ENCODE measurements at places on chromosomes 6 and 20. TPM values are rescaled to one million over a fixed set of nuclear protein-coding genes. Genes with fewer than 3 reads are reported as not detected.

GRCh38 chr20:1803061-1803931, 91.9 kb upstream of the SIRPA start:
- DNase-seq = peak; percentile 66
- H3K27me3 ChIP-seq = no peaks in the 10 kb centered on the region
- peaks cover 25% of the 10 kb centered on the region for H3K4me1 ChIP-seq
- no peaks in the 10 kb centered on the region for H3K36me3 ChIP-seq
- H3K4me3 ChIP-seq = peak overlapping the region; percentile 85

GRCh38 chr6:42279144-42279781, 61.6 kb upstream of the MRPS10 start:
- H3K27ac ChIP-seq = no peak overlapping the region
- peaks cover 10% of the 10 kb centered on the region for H3K4me1 ChIP-seq
- DNase-seq = no peak
- no peaks in the 10 kb centered on the region for H3K27me3 ChIP-seq
- H3K36me3 ChIP-seq = no peaks in the 10 kb centered on the region
- H3K4me3 ChIP-seq = no peak overlapping the region

The HCRTR2 gene
- not detected for total RNA-seq

DNA sequence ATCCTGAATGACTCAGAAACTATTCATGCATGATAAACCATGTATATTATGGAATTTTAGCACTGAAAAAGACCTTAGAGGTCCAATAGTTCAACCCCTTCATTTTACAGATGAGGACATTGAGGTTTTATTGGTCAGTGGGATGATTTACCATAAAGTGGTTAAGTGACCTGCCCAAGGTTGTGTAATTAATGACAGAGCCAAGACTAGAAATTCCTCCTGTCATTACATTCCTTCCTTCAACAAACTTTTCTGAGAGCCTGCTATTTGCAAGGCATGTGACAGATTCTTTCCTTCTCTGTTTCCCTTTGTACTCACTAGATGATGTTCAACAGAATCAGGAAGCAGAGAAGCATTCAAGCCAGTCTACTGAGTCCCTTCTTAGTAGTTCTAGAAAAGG, 170.7 kb upstream of the KCNK16 start:
- DNase-seq = no peak
- no peak overlapping the region for H3K4me3 ChIP-seq
- no peak overlapping the region for H3K27ac ChIP-seq
- H3K27me3 ChIP-seq = peaks cover 20% of the 10 kb centered on the region
- no peaks in the 10 kb centered on the region for H3K36me3 ChIP-seq

DNA sequence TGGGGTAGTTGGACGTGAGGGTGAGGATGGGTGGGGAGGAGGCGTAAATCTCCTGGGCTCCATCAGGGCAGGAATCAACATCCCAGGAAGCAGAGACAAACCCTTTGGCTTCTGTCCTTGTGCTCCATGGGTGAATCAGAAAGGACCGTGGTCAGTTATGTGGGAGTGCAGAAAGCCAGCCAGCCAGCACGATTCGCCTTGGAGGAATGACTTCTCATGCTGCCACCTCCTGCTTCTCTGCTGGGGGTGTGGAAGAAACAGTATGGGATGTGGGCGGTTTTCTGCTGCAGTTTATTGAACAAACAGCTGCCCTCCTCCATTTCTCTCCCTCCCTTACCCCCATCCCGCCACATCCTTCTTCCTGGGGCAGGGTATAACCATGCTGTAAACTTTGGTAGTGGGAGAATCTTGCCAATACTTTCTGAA, 214.5 kb downstream of the SOX4 start:
- no peak overlapping the region for H3K27ac ChIP-seq
- H3K27me3 ChIP-seq = no peaks in the 10 kb centered on the region
- no peaks in the 10 kb centered on the region for H3K4me1 ChIP-seq
- DNase-seq = no peak
- no peaks in the 10 kb centered on the region for H3K36me3 ChIP-seq

DNA sequence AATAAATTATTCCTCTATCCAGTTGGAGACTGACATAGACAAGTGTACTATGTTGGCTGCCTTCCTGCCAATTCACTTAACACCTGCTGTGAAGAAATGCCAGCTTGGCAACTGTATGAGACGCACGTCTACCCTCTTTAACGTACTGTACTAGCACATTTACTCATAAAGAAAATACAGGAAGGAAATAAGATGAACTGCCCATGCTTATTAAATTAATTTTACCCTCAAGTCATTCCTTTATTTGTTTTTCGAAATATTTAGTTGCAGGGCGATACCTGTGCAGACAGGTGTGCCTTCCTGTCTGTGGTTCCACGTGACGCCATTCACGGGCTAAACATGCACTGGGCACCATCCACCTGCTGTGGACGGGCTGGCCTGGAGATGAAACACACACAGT, 52.0 kb downstream of the PSMG4 start:
- no peak overlapping the region for H3K4me3 ChIP-seq
- peaks cover 10% of the 10 kb centered on the region for H3K27me3 ChIP-seq
- H3K4me1 ChIP-seq = no peaks in the 10 kb centered on the region

The ZFAND3 gene
- total RNA-seq = 60.1 TPM

All from activated B cell treated with CpG ODN at 0.5 μM for 24 hours (primary cell).